ENCODE measurements at places on chromosomes 3 and 15. TPM values are rescaled to one million over a fixed set of nuclear protein-coding genes. Genes with fewer than 3 reads are reported as not detected.

- DNase-seq = peak; percentile 43
Observed at GRCh38 chr3:58173669-58174398, 36.9 kb downstream of the DNASE1L3 start.

- no peak for DNase-seq
Observed at GRCh38 chr15:31079519-31079918, 22.0 kb downstream of the TRPM1 start.

GRCh38 chr3:24540821-24541220 is 46.2 kb upstream of the THRB start:
- no peak for DNase-seq

- peak; percentile 37 for DNase-seq
Observed at GRCh38 chr3:174614036-174614435, 245.1 kb upstream of the NAALADL2 start.

- no peak for DNase-seq
Observed at GRCh38 chr3:50515565-50516439, 12.4 kb upstream of the CACNA2D2 start.

The GATM gene
- 1.1 TPM for total RNA-seq

GRCh38 chr3:54853573-54854404 is 74.1 kb downstream of the LRTM1 start:
- DNase-seq = peak; percentile 70

DNA sequence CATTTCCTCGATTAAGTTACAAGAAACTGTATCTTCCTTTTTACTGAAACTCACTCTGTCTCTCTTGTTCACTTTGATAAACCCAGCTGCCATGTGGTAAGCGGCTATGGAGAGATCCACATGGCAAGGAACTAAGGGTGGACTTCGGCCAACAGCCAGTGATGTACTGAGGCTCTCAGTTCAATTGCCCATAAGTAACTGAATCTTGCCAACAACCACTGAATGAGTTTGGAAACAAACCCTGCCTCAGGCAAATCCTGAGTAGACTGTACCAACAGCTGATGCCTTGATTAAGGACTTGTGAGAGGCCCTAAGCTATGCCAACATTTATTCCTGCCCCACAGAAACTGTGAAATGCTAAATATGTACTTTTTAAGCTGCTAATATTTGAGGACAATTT is 433.5 kb downstream of the PLOD2 start:
- peak; percentile 1 for DNase-seq

DNA sequence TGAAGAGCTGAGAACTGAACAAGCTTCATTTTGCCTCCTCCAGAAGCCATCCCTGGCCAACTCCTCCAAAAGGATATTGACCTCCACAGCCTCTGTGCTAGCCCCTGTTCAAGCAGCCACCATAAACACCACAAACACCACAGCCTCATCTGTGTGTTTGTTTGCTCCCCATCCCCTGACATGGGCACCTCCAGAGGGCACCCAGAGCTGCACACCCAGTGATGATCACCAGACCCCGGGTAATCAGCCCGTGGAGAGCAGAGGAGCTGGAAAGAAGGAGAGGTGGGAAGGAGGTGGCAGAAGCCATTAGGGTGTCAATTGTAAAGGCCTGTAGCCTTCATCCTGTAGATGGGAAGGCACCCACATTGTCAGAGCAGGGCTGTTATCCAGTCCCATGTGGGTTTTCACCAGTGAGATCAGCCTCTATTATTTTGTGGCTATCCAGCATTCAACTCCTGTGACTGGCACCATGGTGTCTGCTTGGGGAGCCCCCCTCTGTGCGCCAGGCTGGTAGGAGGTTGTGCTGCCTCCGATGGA is 6.8 kb upstream of the WNT7A start:
- DNase-seq = no peak

- no peak for DNase-seq
Observed at GRCh38 chr3:56458496-56459103, 9.7 kb downstream of the ERC2 start.

The CCRL2 gene
- 1.0 TPM for total RNA-seq

DNA sequence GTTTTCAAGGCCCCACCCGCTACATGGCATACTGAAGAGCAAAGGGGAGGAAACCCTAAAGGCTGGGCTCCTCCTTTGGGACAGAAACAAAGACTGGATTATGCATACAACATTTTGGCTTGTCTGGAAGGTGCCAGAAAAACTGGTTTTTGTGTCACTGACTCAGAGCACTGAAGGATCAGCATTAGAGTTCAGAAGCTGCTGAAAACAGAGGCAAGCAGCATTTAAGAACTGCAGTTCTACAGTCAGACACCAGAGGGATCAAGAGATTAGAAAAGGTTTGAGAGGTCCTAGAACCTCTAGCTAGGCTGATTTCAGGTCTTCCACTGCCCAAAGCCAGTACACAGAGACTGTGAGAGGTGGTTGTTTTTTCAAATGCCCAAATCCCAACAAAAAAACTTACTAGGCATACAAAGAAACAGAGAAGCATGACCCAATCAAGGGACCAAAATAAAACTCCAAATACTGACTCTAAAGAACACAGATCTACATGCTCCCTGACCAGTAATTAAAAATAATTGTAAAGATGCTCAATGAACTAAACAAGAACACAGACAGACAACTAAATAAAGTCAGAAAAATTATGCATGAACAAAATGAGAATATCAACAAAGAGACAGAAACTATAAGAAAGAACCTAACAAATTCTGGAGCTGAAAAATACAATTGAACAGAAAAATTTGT is 91.2 kb downstream of the SENP2 start:
- peak; percentile 74 for DNase-seq

The SI gene
- total RNA-seq = not detected

The GNB5 gene
- 47.5 TPM for total RNA-seq

DNA sequence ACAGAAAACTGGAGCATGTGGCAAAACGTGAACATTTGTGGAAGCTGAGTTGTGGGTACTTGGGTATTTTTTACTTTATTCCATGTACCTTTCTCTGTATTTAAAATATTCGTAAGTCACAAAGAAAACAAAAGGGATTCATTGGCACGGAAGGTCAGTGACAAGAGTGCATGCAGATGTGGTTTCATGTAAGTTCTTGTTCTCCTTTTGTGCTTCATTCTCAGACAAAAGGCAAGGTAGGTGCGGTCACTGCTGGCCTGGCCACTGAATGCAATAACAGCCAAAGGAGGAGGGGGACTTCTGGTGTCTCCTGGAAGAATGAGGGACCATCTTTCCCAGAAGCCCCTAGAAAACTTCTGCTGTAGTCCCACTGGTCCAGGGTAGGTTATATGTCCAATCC is 200.0 kb upstream of the TOPAZ1 start:
- no peak for DNase-seq

- DNase-seq = peak; percentile 45
Observed at GRCh38 chr3:139122221-139122581, 77.5 kb upstream of the PRR23C start.

GRCh38 chr3:129607391-129608068 is 1.1 kb upstream of the PLXND1 start:
- DNase-seq = peak; percentile 34

DNA sequence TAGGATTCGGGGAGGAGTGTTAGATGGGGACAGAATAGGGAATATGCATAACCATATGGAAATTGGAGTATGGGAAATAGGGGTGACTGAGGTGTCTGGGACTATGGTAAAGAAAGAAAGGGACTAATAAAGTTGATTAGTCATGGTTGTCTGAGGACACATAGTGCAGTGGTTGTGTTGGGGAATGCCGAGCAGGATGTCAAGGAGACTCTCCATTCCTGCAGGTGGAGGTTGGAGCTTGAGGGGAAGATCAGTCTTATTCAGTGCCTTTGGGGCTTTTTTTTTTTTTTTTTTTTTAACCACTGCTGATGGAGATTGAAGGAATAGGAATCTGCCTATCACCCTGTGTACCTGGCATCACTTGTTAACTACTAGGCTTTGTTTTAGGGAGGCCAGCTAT is 10.8 kb downstream of the NMD3 start:
- peak; percentile 34 for DNase-seq

GRCh38 chr15:48084759-48085590 is 35.8 kb upstream of the SLC24A5 start:
- DNase-seq = peak; percentile 34

The GHRL gene
- not detected for total RNA-seq

The PTX3 gene
- total RNA-seq = 17.6 TPM

The LTF gene
- 0.52 TPM for total RNA-seq

DNA sequence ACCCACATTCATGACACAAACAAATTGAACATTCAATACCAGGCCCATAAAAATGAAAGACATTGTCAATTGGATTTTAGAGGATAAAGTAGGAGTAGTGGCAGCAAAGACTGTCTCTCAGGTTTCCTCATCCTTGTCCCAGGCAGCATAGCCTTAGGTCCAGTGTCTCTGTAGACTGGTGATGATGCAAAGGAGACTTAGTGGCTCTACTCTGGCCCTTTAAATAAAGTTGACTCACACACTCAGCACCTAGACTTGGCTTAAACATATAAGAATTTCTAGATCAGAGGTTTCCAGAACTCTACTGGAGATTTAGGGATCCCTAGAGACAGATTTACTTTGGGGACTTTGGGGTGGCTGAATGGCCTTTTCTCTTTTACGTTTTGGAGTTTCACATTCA is 166.6 kb downstream of the NR1D2 start:
- DNase-seq = no peak

GRCh38 chr3:21601178-21601577 is 149.8 kb downstream of the ZNF385D start:
- DNase-seq = no peak

GRCh38 chr15:100905850-100906249 is 13.3 kb upstream of the LRRK1 start:
- no peak for DNase-seq

DNA sequence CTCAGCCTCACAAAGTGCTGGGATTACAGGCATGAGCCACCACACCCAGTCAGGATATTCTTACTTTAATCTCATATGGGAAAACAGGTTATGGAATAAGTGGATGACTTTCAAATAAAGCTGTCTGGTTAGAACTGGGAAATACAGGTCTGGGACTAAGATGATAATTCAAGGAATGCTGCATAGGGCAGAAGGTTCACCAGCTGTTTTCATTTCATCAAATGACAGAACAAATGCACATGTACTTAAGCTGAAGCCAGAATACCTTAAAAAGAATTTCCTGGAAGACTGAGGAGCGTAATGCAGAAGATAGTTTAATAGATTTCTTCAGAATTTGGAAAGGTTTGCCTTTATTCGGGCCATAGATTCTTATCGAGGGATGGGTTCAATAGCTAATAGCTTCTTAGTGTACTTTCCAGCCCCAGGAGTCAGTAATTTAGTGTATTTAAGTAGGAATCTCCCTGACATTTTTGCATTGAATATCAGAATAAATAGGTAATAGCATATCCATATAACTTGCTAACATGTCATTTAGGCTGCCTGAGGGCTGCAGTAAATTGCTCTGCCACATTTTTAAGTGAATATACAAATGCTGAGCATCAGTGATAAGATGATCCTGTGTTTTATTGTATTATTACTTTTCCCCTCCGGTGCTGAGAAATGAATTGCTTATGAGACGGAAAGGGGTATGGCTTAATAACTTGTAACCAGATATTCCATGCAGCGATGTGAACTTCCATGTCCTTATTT is 40.3 kb upstream of the ZNF770 start:
- no peak for DNase-seq

- no peak for DNase-seq
Observed at GRCh38 chr15:77504871-77505270, 84.2 kb downstream of the HMG20A start.

DNA sequence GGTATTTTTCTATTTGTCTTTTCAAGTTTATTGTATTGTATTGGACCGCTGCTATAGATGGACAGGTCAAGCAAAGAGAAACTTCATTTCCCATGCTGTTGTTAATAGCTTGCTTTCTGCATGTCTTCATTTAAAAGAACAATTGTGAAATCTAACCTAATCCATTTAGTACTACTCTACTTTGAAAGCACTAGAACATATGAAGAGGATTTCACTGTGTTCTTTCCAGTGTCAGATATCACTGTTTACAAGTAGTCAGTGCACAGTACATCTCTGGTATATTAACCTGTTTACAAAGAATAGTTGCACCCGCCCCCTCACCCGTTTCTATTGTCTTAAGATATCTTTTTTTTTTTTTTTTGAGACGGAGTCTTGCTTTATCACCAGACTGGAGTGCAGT is 21.8 kb upstream of the EDEM1 start:
- no peak for DNase-seq

The TPRG1 gene
- 0.42 TPM for total RNA-seq

The FOXB1 gene
- not detected for total RNA-seq

DNA sequence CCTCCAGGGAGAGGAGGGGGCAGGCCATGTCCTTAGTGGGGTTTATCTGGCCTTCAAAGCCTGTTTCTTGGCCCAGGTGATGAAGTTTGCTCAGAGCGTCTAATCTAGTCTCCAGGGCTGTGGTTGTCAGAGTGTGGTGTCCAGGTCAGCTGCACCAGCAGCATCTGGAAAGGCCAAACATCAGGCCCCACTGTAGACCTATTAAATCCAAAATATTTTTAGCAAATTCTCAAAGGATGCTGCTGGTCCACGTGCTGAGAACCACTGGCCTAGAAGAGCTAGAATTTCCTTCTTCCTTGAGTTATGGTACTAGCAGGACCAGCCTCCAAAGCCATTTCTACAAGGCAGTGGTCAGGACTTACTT is 28.9 kb downstream of the SLC28A1 start:
- no peak for DNase-seq

GRCh38 chr3:135008326-135008725 is 213.3 kb downstream of the EPHB1 start:
- no peak for DNase-seq

- DNase-seq = peak; percentile 93
Observed at GRCh38 chr3:196666001-196666867, 26.7 kb downstream of the NRROS start.

The IMP3 gene
- total RNA-seq = 148 TPM

DNA sequence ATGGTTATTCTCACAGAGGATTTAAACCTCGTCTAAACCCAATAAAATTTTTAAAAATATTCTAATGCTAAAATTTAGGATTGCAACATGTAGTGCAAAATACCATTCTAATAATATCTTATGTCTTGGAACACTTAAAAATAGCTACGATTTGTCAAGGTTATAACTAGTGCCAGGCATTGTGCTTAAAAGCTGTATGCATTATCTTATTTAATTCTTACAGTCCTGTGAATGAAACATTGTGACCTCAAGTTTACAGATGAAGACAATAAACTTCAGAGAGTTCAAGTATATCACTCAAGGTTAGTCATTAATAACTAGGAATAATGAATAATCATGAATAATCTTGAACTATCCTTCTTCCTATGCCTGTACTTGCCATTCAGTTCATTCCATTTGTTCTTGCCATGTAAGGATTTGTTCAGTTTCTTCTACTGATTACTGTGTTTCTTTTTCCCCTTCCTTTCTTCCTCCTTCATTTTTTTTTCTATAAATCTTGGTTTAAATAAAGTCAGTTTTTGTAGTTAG is 897.6 kb upstream of the NR2F2 start:
- DNase-seq = no peak

The NR1I2 gene
- not detected for total RNA-seq

The GOLGA6L4 gene
- not detected for total RNA-seq

GRCh38 chr15:71757741-71758530 is 52.4 kb upstream of the NR2E3 start:
- DNase-seq = no peak

- DNase-seq = no peak
Observed at GRCh38 chr3:127069814-127070440, 87.0 kb downstream of the PLXNA1 start.
